Cardiac atrium fibroblast (primary cell): ENCODE measurements at places on chromosomes 7 and 10. TPM values are rescaled to one million over a fixed set of nuclear protein-coding genes. Genes with fewer than 3 reads are reported as not detected.

Gene THSD7A
- total RNA-seq: 2.6 and 3.1 TPM in 2 replicates

Gene GNAT3
- total RNA-seq: not detected in 2 replicates

Gene PDE6C
- not detected in 2 replicates for total RNA-seq

Gene GPR141
- not detected in 2 replicates for total RNA-seq

Gene EBLN1
- total RNA-seq: not detected in 2 replicates

Gene CYP2E1
- total RNA-seq: not detected in 2 replicates

Gene NEURL1
- total RNA-seq: not detected in 2 replicates

Gene IFIT2
- 3.6 and 6.5 TPM in 2 replicates for total RNA-seq

Gene ATOH7
- total RNA-seq: not detected in 2 replicates

Gene BZW2
- total RNA-seq: 55.2 and 56.7 TPM in 2 replicates

Gene ACBD5
- 14.1 and 14.4 TPM in 2 replicates for total RNA-seq

Gene LRGUK
- not detected in 2 replicates for total RNA-seq

Gene CALML5
- total RNA-seq: not detected in 2 replicates

Gene IL6
- 184 and 291 TPM in 2 replicates for total RNA-seq

Gene FOXP2
- total RNA-seq: 0.16 TPM in 1 of 2 replicates, not detected in the other

Gene GSAP
- total RNA-seq: 0.18 and 4.1 TPM in 2 replicates

Gene CALD1
- total RNA-seq: 293 and 336 TPM in 2 replicates

Gene CTAGE8
- total RNA-seq: under 0.01 TPM in 1 of 2 replicates, not detected in the other

Gene DHTKD1
- 13.4 and 13.8 TPM in 2 replicates for total RNA-seq

Gene DYNC1I1
- 0.81 TPM in 1 of 2 replicates, not detected in the other for total RNA-seq

Gene ASB15
- not detected in 2 replicates for total RNA-seq

Gene ZNF804B
- not detected in 2 replicates for total RNA-seq

Gene ZNF783
- total RNA-seq: 4.9 and 10.8 TPM in 2 replicates

Gene PRKAR1B
- 16.0 and 18.2 TPM in 2 replicates for total RNA-seq

Gene COX15
- total RNA-seq: 28.5 and 31.9 TPM in 2 replicates

Gene CFAP46
- 0.81 TPM in 1 of 2 replicates, not detected in the other for total RNA-seq

Gene ADGRA1
- total RNA-seq: not detected in 2 replicates

Gene STK32C
- 8.8 and 9.7 TPM in 2 replicates for total RNA-seq

Gene DMTF1
- total RNA-seq: 18.8 and 31.1 TPM in 2 replicates

Gene PLXDC2
- 2.8 and 2.9 TPM in 2 replicates for total RNA-seq

Gene HMX3
- total RNA-seq: not detected in 2 replicates

Gene INSYN2A
- total RNA-seq: not detected in 2 replicates

Gene ZP3
- 0.54 and 2.3 TPM in 2 replicates for total RNA-seq

Gene CCDC136
- 0.18 and 1.6 TPM in 2 replicates for total RNA-seq

Gene WDR37
- 7.0 and 13.0 TPM in 2 replicates for total RNA-seq

Gene PLPP4
- total RNA-seq: not detected in 2 replicates

Gene ADAMTS14
- 0.18 and 1.3 TPM in 2 replicates for total RNA-seq

Gene CPN1
- not detected in 2 replicates for total RNA-seq

Gene EGFR
- 35.4 and 49.9 TPM in 2 replicates for total RNA-seq

Gene TLX1
- not detected in 2 replicates for total RNA-seq

Gene ALKBH4
- total RNA-seq: 7.4 and 20.3 TPM in 2 replicates

Gene PPA1
- total RNA-seq: 102 and 178 TPM in 2 replicates

Gene SPDYE6
- not detected in 2 replicates for total RNA-seq
